ENCODE measurements at places on chromosomes 4 and X.

GRCh38 chrX:155876704-155877103, 4.4 kb upstream of the VAMP7 start:
- DNase-seq, result no peak

DNA sequence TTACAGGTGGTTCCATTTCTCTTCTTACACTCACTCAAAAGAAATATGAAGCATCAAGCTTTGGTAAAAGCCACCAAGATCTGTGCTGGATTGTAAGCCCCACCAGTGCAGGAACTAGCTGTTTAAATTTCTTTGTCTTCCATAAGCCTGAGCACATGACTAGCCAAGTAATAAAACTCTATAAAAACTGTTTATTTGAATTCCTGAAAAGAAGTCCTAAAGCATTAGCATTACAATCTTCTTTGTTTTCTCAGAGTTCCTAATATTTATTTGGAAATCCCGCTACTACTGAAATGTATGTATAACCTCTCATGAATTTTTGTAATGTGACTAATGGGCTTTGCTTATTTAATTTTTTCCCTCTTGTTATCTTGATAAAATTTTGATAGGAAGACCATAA, 65.9 kb downstream of the IQCM start:
- no peak for DNase-seq

DNA sequence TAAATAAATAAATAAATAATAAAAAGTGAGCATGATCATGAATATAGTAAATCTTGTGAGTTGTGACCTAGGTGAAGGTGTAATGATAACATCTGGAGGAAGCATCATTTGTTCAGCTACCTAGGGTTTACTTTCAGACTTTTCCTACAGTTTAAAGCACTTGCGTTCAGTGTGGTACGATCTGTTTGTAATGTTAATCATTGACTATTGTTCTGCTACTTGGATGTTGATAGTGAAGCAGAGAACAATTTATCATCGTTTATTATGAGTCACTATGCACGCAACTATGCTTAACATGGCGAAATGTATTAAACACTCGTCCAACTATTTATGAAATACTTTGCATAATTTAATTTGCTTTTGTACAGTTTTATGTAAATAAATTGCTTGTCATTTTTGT, 426.2 kb downstream of the PCDH7 start:
- DNase-seq, result no peak

DNA sequence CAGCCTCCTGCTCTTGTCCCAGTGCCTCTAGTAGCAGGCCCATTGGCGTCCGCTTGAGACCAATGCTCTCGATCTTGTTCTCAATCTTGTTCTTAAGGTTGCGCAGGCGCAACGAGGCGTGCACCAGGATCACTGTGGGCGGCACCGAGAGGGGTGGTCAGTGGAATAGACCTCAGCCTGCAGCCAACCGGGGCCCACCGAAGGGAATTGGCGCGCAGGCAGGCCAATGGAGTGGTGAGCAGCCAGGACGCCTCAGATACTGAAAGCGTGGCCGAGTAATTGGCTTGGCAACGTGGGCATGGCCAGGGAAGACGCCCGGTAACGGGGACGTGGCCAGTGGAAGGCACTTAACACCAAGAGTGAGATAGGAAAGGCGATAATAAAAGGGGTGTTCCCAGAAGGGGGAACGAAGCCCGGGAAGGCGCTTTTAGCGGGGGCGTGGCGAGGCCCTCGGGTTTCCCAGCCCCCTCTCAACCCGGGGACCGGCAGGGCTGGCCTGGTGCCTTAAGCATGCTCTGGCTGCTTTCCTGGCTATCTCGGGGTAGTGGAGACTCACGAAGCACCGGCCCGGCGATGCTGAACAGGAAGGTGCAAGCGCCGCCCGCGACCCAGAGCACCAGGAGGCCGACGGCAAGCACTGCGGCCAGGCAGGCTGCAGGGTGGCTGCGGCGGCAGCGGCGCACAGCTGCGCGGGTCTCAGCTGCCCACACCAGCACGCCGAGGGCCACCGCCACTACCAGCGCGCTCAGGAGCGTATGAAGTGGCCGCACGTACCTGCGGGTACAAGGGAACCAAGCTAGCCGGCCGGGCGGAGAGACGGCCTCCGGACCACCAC, 1.7 kb downstream of the PRAF2 start:
- DNase-seq, result no peak

GRCh38 chr4:126172126-126172525, 857.4 kb downstream of the FAT4 start:
- no peak for DNase-seq

DNA sequence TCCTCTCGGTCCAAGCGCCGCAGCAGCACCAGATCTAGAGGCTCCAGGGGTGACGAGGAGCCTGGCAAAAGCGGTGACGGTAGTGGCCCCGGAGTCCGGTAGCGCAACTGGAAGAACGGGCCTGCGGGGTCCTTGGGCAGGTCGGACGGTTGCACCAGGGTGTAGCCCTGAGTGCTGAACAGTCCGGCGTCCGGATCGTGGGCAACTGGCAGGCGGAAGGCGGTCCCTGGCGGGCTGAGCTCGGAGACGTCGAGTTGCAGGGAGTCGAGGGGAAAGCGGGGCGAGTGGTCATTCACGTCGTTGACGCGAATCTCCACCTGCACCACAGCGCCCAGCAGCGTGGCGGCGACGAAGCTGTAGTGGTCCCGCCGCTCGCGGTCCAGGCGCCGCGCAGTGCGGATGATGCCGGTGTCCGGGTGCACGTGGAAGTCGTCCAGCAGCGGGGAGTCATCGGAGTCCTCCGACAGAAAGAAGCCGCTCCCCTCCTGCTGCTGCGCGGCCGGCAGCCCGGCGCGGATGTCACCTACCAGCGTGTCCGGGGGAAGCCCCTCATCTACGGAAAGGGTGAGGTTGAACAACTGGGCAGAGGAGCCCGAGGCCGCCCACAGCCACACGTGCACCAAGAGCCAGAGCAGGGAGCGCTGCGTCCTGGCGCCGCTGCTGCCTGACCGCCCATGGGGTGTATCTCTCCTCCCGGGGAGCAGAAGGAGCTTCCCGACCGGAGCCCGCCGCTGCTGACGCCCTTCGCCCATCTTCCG, 837 bp downstream of the DCHS2 start:
- DNase-seq, result no peak

- DNase-seq, result no peak
Measured at GRCh38 chr4:10079912-10080588, 36.5 kb downstream of the WDR1 start.

GRCh38 chr4:47462799-47463234, 685 bp downstream of the COMMD8 start:
- peak; percentile 5 for DNase-seq

GRCh38 chr4:77073981-77074380, 1.8 kb downstream of the CCNI start:
- no peak for DNase-seq

All from RPMI8226 (cell line).